ENCODE measurements at places on chromosomes 6 and 20.

DNA sequence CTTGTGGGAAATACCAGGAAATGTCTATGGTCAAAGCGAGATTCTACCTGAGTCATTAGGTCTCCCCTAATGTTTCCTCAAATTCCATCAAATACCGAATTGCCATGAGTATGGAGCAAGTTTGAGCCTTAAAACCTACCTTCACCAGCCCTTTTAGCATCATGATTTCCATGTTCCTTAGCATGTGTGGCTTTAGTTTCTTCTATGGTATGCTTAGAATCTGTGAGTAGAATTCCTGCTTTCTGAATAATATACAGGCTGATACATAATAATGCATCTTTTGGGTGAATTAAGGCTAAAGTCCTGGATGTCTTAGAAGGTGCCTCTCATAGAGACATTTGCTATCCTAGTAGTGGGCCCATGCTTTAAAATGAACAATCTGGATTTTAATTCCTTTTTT, 32.0 kb downstream of the TSPYL4 start:
- no peak for DNase-seq

- DNase-seq = no peak
These were observed 3.1 kb downstream of the SHPRH start for GRCh38 chr6:145960918-145961589.

DNA sequence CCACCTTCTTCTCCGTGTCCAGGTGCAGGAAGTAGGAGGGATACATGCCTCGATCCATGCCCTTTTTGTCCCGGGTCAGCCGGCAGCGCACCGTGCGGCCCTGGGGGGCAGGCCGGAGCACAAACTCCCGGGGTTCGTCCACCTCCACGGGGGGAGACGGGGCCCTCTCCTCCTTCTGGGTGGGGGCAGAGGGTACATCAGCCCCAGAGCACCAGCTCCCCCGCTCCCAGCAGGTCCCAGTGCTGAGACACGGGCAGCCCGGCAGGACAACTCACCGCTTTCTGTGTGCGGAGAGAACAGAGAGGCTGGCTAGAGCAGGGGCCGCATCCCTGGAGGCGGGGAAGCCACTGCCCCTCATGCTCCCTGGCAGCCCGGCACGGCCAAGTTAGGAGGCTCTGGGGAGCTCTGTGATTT, 6.7 kb downstream of the TULP1 start:
- no peak for DNase-seq

- no peak for DNase-seq
These were observed 404.5 kb upstream of the HSF2 start for GRCh38 chr6:121994919-121995318.

- DNase-seq = no peak
These were observed 20.2 kb downstream of the SF3B5 start for GRCh38 chr6:144075187-144075586.

GRCh38 chr6:34235307-34236130, 1.2 kb upstream of the HMGA1 start:
- no peak for DNase-seq

- DNase-seq = no peak
These were observed 21.9 kb downstream of the CAP2 start for GRCh38 chr6:17415321-17415720.

DNA sequence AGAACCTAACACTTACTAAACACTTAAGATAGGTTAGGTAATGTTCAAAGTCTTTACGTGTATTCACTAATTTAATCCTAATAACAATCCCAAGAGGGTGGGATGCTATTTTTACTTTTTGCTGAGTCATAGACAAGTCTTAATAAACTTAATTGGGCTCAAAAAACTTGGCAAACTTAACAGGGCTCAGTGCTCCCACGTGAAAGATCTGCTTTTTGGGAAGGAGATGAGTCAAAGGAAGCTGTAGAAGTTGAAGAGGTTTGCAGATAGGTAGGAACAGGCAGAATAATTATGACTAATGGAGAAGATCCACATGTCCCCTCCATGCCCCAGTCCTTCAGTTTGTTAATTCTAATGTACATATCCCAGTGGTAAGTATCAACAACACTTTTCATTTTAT, 44.5 kb upstream of the STMND1 start:
- no peak for DNase-seq

- DNase-seq = peak; percentile 15
These were observed 97.7 kb downstream of the SYCP2 start for GRCh38 chr20:59835448-59836395.

DNA sequence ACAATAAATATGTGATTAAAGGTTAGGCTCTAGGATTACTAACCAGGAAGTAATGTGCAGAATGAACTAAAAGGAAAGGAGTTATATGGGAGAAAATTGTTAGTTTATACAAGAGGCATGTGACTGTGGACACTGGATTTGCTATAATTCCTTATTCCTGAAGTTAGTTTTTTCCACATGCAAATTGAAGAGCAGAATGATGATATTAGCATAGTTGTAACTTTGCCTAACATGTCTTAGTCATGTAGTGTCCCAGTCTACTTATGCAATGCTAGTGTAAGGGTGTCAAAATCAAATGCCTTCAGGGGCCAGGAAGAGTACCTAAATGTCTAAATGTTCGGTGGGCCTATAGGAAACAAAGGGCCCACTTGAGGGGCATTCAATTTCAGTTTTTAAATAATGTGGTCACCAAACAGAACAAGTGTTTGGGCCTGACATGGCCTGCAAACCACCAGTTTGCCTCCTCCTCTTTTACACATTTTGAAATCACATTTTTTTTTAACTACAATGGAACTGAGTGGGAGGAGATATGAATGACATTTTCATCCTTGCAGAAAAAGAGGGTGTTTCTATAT, 28.0 kb upstream of the CEP85L start:
- no peak for DNase-seq

GRCh38 chr6:105619971-105620741, 217.3 kb upstream of the PREP start:
- DNase-seq = no peak

GRCh38 chr20:23021951-23022350, 13.2 kb upstream of the SSTR4 start:
- no peak for DNase-seq

- DNase-seq = no peak
These were observed 117.7 kb upstream of the CCDC28A start for GRCh38 chr6:138655828-138656227.

DNA sequence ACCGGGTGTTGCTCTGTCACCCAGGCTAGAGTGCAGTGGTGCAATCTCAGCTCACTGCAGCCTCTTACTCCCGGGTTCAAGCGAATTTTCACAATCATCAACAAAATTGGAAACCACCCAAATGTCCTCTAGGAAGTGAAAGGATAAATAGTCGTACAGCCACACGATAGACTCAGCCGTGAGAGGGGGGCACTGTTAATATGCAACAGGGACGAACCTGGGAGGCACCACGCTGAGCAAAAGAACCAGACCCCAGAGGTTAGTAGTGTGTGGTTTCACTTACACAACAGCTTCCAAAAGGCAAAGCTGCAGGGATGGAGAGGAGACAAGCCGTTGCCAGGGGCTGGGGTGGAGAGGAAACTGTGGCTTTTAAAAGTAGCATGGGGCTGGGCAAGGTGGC, 30.1 kb upstream of the NTSR1 start:
- no peak for DNase-seq

DNA sequence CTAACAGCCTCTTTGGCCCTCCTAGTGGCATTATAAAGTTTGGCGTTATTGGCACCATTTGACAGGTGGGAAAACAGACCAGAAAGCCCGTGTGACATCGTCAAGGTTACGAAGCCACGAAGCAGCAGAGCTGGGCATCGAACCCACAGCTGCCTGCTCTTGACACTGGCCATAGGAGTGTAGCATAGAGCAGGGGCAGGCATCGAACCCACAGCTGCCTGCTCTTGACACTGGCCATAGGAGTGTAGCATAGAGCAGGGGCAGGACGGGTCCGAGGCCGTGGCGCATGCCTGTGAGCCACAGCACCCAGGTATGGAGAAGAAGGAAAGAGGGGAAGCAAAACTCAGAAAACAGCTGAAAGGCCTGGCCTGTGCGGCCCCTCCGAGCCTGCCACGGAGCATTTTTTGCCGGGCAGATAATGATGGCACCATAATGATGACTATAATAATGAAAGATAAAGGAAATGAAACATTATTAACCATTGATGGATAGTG, 33.1 kb downstream of the CDH4 start:
- DNase-seq = no peak

- no peak for DNase-seq
These were observed 21.0 kb upstream of the PRELID3B start for GRCh38 chr20:59063358-59064213.

GRCh38 chr20:53677447-53678314, 84.0 kb upstream of the ZNF217 start:
- no peak for DNase-seq

DNA sequence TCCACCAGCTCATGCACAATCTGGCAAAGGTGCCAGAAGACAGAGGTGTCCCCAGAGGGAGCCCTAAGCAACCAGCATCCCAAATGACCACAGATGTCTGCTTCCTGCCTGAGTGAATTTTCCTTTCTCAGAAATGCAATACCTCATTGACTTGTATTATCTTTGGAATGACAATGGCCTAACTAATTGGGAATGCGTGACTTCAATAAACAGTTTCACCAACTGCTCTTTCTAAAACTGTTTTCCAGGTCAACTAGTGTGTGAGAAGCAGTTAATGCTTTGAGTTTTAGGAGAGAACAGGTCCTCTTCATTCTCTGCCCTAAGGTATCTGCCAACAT, 108.9 kb upstream of the SNX9 start:
- no peak for DNase-seq

DNA sequence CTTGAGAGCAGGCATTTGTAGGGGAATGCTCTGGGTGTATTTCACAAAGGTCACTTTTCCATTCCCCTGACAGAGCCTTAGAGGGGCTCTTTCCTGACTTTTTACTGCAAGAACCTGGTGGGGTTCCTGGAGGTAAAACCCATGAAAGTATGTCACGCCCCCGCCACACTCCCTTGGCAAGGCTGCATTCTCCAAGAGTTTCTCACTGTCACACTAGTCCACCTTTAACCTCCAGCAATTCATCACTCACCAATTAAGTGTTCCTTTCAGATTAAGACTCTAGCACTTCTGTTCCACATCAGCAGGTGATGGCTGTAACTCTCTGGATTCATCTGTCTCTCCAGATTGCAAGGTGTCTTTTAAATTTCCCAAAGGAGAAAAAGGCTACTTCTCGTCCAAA, 32.7 kb upstream of the NKX2-4 start:
- DNase-seq = no peak

GRCh38 chr20:34942301-34942700, 13.3 kb downstream of the GSS start:
- no peak for DNase-seq

DNA sequence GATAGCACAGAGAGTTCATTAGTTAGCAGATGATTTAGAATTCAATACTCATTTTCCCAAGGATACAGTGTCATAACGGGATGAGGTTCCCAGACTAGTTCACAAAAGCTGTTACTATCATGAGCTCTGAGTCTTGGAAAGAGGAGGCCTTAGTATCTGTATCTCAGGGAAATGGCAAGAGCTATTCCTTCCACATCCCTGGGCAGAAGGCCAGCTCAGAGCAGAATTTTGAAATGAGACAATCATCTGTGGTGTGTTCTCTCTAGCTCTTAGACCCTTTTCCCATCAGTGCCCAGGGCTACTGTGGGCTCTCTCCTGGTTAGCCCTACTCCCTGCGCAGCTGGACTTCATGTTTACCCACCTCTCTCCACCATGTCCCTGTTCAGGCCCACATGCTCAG, 64.5 kb downstream of the JAG1 start:
- DNase-seq = no peak

DNA sequence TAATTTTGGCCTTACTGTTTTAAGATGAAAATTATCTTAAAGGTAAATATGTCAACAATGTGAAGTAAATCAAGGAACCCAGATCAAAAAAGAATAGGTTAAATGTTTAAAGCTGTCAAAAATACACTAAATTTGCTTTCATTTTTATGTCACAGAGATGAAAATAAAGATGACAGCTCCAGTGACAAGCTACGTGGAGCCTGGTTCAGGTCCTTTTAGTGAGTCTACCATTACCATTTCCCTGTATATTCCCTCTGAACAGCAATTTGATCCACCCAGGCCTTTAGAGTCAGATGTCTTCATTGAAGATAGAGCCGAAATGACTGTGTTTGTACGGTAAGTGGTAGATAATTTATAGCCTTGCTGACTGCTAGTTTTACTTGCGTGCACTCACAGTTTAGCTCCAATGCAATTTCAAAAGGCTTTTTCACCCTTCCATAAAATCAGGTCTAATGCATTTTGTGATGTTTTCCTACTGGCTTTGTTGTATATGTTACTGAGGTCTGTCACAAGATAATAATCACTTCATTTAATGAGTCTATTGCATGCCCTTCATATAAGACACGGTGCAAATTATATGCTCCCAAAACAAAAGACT, 1.9 kb downstream of the HEBP2 start:
- DNase-seq = no peak

DNA sequence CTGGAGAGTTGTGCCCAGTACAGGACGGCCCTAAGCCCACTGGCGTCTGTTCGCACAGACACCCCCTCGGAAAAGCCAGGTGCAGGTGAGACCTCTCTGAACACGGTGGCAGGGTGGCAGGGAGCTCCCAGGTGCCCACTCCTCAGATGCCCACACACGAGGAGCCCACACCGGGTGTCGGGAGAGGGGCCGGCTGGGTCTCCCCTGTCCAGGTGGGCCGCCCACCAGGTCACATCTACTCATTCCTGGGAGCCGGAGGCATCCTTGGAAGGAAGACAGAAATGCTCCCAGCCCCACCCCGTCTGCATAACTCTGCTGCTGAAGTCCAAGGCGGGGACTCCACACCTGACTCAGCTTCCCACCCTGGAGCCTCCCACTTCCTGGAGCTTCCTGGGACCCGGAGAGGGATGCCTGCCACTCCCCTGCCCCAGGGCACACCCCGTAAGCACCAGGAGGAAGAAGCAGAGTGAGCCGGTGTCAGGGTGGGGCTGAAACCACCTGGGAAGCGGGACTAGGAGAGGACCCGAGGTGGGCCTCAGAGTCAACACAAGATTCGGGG, 2.5 kb downstream of the SRMS start:
- no peak for DNase-seq

DNA sequence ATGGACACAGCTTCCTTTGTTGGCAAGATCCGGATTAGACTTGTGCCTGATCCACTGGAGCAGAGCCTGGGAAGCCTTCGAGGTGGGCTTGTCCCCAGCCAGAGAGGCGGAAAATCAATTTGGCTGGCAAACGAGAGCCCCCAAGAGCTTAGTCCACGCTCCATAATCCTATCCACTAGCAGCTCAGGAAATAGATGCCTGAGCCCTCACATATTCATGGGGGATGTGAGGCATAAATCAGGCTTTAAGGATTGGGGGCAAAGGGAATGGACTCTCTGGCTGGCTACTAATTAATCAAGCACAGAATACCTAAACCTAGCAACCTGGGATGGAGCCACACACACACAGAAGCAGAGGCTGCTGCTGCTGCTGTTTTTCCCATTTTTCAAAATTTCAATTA, 137.9 kb downstream of the PKHD1 start:
- no peak for DNase-seq

DNA sequence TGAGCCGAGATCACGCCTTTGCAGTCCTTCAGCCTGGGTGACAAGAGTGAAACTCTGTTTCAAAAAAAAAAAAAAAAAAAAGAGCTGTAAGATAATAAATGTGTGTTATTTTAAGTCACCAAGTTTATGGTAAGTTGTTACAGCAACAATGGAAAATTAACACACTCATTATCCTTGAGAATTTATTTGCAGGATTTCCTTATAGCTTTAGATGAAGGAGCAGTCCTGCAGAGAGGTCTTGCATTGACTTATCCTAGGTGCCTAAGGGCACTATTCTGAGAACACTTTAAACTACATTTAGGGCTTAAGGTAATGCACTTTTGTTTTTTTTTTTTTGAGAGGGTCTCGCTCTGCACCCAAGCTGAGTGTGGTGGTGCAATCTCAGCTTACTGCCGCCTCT, 13.8 kb upstream of the SCAF8 start:
- DNase-seq = no peak
